ENCODE measurements at places on chromosomes 7 and 10. TPM values are rescaled to one million over a fixed set of nuclear protein-coding genes. Genes with fewer than 3 reads are reported as not detected.

GRCh38 chr10:62069452-62070178, 168.1 kb downstream of the ARID5B start:
- DNase-seq, result no peak

Gene SLIT1
- total RNA-seq, result 1.6 TPM

DNA sequence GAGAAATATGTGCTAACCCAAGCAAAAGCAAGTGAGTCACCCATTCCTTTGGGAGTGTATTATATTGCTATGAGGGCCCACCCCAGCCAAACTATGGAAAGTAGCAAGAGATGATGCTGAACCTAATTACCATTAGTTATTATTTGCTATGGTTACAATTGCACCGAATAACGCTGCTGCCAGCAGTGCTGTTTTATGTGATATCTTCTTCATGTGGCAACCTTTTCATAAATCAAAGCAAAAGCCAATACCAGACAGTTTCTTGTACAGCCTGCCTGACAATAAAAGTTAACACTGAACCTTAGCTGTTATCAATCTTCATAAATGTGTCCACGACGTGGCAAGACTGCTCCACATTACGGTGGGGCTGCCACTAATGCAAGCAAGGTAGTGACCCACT, 241.7 kb upstream of the PLXNA4 start:
- no peak for DNase-seq

- peak; percentile 64 for DNase-seq
Measured at GRCh38 chr7:150685219-150686029, at the start of gene GIMAP2. TSS of gene GIMAP2 (plus strand) at chr7:150685706. CDS start at chr7:150687060, 1,354 bp downstream.

Gene JCAD
- total RNA-seq, result not detected

DNA sequence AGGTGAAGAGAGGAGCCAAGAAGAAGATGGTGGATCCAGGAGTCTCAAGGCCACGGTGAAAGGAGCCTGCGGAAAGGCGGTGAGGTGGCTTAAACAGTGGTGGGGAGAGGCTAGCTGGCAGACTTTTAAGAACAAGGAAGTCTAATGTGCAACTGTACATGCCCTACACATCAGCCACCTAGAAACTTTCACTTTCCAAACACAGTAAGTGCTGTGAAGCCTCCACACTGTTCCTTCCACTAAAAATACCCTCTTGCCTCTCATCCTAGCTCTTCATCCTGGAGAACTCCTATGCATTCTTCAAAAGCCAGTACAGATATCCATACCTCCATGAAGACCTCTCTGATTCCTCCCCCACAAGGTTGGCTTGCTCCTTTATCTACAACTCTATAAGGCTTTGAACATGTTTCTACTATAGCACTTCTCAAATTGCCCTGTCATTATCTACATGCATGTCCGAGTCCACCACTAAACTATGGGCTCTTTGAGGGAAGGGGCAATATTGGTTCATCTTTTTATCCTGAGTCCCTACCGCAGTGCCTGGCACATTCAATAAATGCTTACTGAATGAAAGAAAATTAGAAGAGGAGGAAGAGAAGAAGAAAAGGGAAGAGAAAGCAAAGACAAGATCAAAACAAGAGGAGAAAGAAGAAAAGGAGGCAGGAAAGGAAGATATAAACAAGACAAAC, 54.2 kb downstream of the DNAJC12 start:
- no peak for DNase-seq

DNA sequence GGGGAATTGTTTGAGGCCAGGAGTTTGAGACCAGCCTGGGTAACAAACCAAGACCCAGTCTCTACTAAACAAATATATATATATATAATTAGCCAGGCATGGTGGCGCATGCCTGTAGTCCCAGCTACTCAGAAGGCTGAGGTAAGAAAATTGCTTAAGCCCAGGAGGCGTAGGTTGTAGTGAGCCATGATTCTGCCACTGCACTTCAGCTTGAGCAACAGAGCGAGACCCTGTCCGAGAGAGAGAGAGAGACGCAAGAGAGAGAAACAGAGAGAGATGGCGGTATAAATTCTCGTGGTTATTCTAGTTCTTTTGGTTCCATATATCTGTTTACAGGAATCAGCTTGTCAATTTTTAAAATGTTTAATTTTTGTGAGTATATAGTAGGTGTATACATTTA, 94.0 kb downstream of the TBXAS1 start:
- no peak for DNase-seq

- no peak for DNase-seq
Measured at GRCh38 chr7:125112850-125113249, 183.2 kb upstream of the POT1 start.

Gene PGAM2
- not detected for total RNA-seq

Gene TAS2R3
- 1.4 TPM for total RNA-seq

- DNase-seq, result no peak
Measured at GRCh38 chr7:74141705-74142104, 32.5 kb upstream of the EIF4H start.

DNA sequence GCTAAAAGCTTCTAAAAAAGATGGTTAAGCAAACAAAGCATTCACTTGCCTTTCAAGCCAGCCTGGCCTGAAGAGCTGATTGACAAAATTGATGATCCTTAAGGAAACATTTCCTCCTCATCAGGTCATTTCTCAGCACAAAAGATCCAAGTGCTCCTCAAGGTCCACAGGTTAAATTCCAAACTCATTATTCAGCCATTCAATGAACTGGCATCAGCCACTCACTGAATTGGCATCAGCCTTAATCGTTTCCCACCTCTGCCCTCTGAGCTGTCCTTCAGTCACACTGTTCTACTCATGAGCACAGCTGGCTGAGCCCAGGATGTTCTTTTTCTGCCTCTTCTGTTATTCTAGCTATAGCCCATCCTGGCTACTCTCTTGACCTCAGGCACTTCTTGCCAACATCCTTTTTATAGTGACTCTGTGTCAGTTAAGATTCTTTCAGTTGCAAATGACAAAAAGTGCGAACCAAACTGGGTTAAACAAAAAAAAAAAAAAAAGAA, 147.5 kb downstream of the RAB11FIP2 start:
- DNase-seq, result no peak

DNA sequence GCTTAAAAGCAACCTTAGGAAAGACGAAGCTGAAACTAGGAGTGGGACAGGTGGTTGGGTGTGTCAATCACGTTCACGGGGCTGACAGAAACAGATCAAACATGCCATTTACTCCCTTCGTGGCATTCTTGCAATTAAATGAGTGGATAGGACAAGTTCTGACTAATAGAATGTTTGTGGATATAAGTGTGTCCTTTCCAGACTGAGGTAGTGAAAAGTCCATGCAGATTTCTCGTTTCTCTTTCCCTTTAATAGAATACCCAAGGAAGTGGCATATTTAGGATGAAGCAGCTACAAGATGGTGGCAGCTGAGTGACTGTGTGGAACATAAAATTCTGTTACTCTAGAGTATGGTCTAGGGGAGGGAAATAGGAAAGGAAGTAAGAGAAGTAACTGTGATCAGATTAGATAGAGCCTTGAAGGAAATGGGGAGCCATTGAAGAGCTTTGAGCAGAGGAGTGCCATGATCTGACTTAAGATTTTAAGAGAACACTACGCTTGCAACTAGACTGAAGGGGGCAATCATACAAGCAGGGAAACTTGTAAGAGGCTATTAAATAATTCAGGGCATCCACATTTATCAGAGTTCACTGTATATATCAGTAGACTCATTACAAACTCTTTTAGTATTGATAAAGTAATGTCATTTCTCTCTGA, 46.3 kb upstream of the HYAL4 start:
- no peak for DNase-seq

Gene AFAP1L2
- 1.1 TPM for total RNA-seq

Gene NME8
- total RNA-seq, result not detected

Gene DCLRE1C
- 66.2 TPM for total RNA-seq

DNA sequence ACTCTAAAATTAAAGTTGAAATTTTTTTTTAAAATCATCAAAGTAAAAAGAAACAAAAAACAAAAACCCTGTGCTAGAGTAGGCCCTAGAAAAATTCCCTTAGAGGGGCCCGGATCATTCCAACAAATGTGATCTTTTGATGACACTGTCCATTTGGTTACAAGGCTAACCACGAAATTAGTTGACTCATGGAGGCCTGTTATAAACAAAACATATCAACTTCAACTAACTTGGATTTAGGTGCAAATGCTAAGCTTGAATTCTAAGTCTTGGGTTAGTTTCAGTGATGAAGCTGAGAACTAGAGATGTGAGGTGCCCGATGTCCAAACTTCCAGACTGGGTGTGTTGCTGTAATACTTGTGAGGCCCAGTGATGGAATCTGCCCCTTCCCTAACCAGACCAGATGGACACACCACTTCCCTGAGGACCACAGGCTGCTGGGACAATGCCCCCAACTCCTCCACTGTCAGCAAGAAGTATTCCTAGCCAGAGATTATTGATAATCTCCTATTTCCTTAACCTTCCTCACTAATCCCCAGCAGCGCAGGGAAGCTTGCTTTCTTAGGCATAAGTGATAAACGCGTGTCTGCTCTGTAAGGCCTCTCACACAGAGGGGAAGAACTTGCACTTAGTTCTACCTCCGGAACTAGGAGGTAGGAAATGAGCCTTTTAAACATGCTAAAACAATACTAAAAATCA, 108.7 kb downstream of the RAPGEF5 start:
- DNase-seq, result no peak

Data from activated CD4-positive, alpha-beta T cell treated with anti-CD3 and anti-CD28 coated beads, Interleukin-2, amount 10 ng/mL, durations not matched to agents 7 days and 5 days (primary cell).